ENCODE measurements at places on chromosomes 3 and 15. TPM values are rescaled to one million over a fixed set of nuclear protein-coding genes. Genes with fewer than 3 reads are reported as not detected.

- DNase-seq, result peak; percentile 59
Measured at GRCh38 chr3:36891701-36892160, 53.1 kb downstream of the TRANK1 start.

- DNase-seq, result no peak
Measured at GRCh38 chr3:165444745-165445144, 248.6 kb upstream of the SLITRK3 start.

GRCh38 chr3:48617559-48617958 lies 4.0 kb downstream of the TMEM89 start:
- no peak for DNase-seq

GRCh38 chr15:47618241-47618640 lies 99.1 kb upstream of the SEMA6D start:
- DNase-seq, result no peak

Gene EIF4G1
- 134 TPM for polyA plus RNA-seq

DNA sequence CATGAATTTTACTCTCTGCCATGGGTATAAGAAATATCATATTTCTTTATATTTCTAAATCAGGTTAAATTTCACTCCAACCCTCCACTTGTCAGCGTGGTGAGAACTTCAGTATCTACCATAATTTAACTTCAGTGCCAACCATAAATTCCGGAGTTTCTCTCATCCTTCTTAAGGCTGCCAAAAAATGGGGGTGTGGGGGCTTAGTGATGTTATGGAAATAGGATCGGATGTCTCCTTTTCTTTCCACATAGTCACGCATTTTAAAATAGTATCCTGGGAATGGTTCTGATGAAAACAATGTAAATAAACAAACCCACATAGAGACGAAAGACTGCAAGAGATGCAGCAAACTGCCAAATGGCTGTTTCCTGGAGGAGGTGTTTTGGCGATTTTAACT lies 12.9 kb upstream of the FAM3D start:
- DNase-seq, result no peak

Gene CX3CR1
- not detected for polyA plus RNA-seq

GRCh38 chr3:191997579-191998268 lies 536.8 kb downstream of the PYDC2 start:
- DNase-seq, result no peak

All from stomach (tissue), 19 donors.